Right renal pelvis (tissue), 4 donors: ENCODE measurements at places on chromosomes 7 and 10. TPM values are rescaled to one million over a fixed set of nuclear protein-coding genes. Genes with fewer than 3 reads are reported as not detected.

The EBF3 gene
- polyA plus RNA-seq, result 1.8 TPM

The PRKAR2B gene
- 54.8 TPM for polyA plus RNA-seq

The C7orf33 gene
- polyA plus RNA-seq, result not detected

The AKR1C3 gene
- 64.5 TPM for polyA plus RNA-seq

The ZNF37A gene
- polyA plus RNA-seq, result 18.2 TPM

The CTTNBP2 gene
- 28.6 TPM for polyA plus RNA-seq

The TMEM130 gene
- 3.9 TPM for polyA plus RNA-seq

The CYP3A5 gene
- polyA plus RNA-seq, result 1.2 TPM

DNA sequence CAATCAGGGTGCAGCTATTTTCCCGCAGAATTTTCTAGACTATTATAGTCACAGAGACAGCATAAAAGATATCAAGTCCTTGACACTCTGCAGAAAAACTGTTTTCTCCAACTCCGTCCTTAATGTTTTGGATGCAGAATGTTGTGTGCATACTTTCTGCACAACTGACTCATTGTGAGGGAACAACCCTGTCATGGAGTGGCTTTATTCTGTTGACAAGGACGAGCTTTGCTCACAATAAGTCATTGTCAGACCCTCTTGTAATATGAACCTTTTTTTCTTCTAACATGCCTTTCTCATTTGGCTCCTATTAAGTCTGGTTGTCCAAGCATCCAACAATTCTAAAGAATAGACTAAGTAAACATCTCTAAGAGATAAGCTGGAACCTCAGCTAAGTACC, 17.3 kb downstream of the ABCB4 start:
- DNase-seq, result no peak

DNA sequence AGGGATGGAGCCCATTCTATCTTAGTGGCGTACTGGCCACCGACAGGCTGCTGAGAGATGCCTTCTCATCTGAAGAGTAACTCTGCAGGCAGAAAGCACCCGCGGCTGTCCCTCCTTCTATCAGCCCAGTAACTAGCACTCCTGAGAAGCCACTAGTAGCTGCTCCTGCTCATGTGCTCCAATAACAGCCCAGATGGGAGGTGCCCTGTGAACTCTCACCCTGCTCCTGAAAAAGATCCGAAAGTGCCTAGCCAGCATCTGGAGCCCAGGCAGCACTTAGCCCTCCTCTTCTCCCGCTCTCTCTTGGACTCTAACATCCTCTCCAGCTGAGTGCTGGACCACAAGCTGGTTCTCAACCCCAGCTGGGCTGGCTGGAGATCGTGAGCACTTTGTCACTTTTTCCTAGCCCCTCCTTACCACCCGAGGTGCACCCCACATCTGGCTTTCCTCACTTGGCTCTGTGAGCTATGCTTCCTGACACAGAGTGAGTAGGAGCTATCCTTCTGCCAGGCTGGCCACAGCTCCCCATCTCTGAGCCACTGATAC, 239.2 kb downstream of the GRID1 start:
- no peak for DNase-seq

- no peak for DNase-seq
These were observed 17.4 kb upstream of the BAIAP2L1 start for GRCh38 chr7:98418271-98418635.

- no peak for DNase-seq
These were observed 170.2 kb downstream of the PPP1R17 start for GRCh38 chr7:31857172-31857571.

- no peak for DNase-seq
These were observed 1.0 kb downstream of the MMD2 start for GRCh38 chr7:4957847-4958476.

DNA sequence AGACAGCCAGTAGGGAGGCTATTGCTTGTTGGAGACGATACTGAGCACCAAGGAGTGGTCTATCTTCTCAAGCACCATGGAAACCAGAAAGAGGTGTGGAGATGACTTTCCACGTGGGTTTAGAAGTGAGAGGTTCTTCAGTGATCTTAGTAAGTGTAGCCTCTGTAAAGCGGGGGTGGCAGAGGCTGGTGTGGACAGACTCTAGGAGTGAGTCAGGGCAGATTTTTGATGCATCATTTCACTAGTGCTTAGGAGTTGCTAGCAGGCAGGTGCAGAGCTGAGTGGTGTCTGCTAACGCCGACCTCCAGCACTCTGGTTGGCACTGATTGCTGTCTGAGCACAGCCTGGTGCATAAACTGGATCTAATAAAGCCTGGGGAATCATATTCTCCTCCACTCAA, 78.4 kb upstream of the ADO start:
- DNase-seq, result no peak

- DNase-seq, result no peak
These were observed 125.0 kb downstream of the SDK1 start for GRCh38 chr7:3426064-3426463.

DNA sequence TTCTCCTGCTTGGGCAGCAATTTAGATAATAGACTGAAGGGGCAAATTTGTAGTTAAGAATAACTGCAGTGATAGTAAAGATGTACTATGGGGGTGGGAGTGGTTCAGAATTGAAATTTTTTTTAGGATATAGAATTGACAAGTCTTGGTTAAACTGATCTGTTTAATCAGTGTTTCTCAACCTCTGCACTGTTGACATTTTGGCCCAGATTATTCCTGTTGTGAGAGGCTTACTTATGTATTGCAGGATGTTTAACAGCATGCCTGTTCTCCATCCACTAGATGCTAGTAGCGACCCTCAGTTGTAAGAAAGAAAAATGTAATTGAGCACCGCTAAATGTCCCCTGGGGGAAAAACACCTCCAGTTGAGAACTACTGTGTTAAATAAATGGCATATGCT, 176.5 kb downstream of the CCDC7 start:
- DNase-seq, result no peak

- no peak for DNase-seq
These were observed 7.1 kb upstream of the CXCL12 start for GRCh38 chr10:44391981-44392380.

DNA sequence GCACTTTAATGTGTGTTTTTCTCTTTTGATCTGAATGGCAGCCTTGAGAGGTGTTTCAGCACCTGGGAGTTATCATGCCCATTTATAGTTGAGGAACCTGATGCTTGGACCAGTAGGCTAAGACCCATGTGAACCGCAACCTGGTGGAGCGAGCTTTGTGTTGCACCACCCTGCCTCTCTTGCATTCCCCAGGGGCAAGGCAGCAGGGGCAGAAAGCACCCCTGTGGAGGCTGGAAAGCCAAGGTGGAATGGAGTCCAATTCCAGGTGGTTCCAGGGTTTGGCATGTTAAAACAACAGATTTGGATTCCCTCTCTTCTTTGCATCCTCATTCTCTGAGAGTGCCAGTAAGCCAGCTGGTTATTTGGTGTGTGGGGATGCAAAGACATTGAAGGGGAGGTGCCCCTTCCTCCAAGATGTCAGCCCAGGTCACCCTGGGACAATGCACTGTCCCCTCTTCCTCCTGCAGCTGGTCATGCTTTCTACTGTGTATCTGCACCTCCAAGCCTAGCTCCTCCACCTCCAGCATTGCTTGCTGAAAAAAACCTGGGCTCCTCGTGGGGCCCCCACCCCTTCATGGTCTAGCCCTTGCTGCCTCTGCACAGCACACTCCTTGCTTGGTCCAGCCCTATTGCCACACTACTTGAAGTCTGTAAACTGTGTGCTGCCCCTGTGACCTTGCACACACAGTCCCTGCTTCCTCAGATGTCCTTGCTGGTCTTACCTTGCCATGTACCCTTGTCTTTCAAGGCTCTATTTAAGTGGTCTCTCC, 5.6 kb upstream of the CDH23 start:
- DNase-seq, result no peak

- DNase-seq, result no peak
These were observed 491.7 kb downstream of the CCSER2 start for GRCh38 chr10:84820120-84820519.

DNA sequence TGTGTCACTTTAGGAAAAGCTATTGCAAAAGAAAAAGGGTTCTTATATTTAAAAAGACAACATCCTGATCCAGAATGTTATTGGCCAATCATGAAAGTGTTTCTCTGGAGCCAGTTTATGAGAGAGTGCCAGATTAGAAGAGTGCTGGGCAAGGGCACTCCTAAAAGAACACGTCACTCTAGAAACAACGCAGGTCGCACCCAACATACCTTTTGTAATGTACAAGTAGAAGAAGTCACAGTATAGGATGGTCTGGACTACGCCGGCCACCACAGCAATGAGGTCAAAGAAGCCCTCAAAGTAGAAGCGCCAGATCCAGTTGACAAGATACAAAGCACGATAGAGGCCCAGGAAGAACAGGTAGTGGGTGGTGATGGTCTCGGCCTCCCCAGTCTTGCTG, 18.1 kb upstream of the DAGLB start:
- DNase-seq, result no peak

DNA sequence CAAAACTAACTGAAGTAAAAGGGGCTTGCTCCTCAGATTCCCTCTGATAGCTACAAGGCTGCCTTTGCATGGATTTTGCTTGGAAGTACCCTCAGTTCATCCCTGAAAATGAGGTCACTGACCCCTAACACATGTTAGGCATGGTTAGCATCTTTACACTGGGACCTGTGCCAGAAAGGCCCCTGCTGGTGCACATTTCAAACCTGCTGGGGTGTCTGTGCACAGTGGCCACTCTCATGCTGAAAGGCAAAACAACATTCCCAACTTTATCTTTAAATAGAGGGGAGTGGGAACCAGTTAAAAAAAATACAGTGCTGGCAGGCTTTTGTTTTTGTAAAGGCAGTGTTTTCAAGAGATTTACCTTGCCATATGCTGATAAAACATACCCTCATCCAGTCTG, 99.1 kb downstream of the ANK3 start:
- DNase-seq, result no peak

GRCh38 chr7:38169847-38170246, 8.2 kb upstream of the STARD3NL start:
- DNase-seq, result no peak
